GF-D8 (cell line): ENCODE measurements at places on chromosomes 4 and X.

- DNase-seq: no peak
Observed at GRCh38 chrX:8748855-8749254, 16.9 kb upstream of the ANOS1 start.

GRCh38 chr4:102732678-102733077 lies 28.1 kb downstream of the MANBA start:
- no peak for DNase-seq

- DNase-seq: no peak
Observed at GRCh38 chr4:25096251-25096980, 63.8 kb downstream of the SEPSECS start.

GRCh38 chr4:81874661-81875515 lies 403.2 kb upstream of the RASGEF1B start:
- DNase-seq: no peak

GRCh38 chrX:9327086-9327746 lies 137.6 kb upstream of the TBL1X start:
- no peak for DNase-seq

DNA sequence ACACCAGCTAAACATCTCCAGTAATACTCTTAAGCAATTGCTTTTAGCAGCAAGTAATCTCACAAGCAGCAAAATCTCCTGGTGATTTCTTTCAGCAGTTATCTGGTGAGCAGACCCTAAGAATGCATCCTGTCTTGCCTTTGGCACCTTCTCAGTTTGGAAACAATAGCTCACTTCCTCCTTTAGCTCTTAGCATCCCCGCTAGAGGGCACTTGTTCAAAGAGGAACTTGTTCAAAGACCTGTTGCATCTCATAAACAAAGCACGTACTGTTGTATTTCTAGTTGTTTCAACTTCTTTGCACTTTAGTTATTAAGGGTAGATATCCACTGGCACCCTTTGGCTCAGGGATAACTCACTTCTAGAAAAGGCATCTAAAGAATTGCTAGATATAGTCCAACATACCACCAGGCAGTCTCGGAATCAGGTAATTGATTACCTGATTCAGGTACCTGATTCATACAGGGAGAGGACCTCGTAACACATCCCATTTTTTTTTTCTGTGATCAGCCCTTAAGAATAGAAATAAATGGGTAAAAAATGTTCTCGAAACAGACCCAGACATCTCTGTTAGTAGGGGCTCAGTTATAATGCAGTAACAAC lies 81.9 kb upstream of the QRFPR start:
- DNase-seq: peak; percentile 26

DNA sequence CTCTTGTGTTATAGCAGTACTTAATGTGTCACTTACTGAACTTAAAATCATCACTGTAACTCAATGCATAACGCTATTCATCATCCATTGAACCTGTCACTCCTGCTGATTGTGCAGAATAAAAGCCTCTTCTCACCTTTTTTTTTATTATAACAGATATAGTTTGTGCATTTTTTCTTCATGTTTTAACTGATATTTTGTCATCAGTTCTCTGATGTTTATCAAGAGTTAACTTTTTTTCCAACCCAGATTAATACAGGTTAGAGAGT lies 100.4 kb downstream of the SLIT2 start:
- DNase-seq: no peak

- no peak for DNase-seq
Observed at GRCh38 chr4:77176640-77177039, 19.6 kb downstream of the CCNG2 start.

DNA sequence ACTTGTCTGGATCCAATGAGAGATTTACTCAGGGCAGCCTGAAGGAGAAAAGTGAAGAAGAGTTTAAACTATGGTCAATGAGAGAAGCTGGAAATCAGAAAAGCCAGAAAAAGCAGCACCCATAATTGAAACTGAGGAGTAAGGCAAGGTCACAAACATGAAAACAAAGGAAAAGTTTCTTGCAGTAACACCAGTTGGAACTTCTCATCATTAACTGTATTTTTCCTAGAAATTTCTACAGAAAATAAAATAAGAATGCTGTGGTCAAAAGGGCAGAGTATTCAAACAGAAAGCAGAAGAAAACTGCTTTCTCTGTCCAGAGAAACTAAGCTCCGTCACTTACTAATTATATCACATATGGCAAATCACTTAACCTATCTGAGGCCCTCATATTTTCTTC lies 102.2 kb downstream of the OR13H1 start:
- no peak for DNase-seq

DNA sequence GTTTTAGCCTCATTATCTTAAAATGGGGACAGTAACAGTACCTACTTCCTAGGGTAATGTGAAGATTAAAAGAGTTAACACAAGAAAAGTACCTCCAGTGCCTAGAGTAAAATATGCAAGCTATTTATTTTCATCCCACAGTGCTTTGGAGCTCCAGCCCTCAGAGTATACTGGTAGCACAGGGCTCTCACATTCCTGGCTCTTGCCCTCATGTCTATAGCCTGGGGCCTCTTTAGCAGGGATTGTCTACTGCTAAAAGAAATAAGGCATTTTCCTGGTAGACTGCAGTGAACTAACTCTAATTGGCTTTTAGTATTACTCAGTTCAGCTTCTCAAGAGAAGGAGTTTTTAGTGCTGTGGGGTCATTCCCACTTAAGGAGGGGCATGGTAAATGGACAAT lies 60.8 kb downstream of the RRAGB start:
- DNase-seq: no peak

GRCh38 chr4:87938746-87939145 lies 36.8 kb upstream of the SPP1 start:
- no peak for DNase-seq

- no peak for DNase-seq
Observed at GRCh38 chrX:139875841-139876240, 57.0 kb downstream of the ATP11C start.

- no peak for DNase-seq
Observed at GRCh38 chrX:103556963-103557612, 28.2 kb upstream of the TCEAL4 start.

DNA sequence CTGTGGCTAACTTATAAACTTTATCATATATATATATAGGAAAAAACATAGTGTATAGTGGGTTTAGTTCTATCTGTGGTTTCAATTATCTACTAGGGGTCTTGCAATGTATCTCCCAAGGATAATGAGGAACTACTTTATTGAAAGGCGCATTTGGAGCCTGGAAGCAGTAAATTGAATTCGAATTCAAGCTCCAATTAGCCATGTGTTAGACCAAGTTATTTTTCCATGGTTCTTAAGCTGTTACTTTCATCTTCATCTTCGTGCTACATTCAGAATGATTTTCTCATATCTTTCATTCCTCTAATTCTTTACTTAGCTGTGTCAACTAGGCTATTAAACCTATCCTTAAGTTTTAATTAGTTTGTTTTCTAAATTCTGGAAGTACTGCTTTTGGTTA lies 27.2 kb upstream of the MANBA start:
- no peak for DNase-seq

GRCh38 chr4:88208156-88208555 lies 49.7 kb upstream of the ABCG2 start:
- DNase-seq: no peak
